ENCODE measurements at places on chromosomes 2 and 18.

DNA sequence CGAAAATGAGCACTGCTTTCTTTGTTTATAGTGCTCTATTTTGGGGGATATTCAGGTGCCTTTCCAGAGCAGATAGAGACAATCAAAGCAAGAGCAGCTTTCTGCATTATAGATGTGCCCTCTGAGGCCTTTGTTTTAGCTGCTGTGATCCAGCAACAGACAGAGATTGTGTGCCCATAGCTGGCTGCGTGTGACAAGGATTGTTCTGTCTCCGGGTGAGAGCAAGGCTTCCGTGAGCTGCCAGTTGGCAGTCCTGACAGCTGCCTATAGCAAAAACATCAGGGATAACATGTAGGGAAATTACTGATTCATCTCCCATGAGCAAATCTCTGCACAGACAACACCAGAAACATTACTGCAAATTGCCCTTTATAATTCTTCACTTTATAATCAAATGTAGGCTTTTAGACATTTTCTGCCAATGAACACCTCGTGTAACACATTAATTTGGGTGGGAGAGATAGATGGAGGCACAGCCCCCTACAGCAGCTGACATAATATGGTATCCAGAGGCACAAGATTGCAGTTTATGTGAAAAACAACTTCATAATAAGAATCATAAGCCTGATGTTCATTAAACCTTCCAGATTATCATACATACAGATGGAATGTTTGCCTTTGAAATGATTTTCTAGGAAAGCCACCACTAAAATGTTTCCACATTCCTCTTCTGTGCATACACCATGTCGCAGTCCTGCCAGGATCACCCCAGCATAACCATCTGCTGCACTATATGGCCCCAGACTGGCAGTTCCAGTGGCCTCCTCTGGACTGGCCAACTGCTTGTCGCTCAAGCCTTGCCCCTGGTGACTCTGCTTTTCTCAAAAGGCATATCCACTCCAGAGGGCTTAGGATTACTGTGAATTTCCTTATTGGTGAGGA is 131.2 kb downstream of the TRIB2 start:
- DNase-seq, result no peak

DNA sequence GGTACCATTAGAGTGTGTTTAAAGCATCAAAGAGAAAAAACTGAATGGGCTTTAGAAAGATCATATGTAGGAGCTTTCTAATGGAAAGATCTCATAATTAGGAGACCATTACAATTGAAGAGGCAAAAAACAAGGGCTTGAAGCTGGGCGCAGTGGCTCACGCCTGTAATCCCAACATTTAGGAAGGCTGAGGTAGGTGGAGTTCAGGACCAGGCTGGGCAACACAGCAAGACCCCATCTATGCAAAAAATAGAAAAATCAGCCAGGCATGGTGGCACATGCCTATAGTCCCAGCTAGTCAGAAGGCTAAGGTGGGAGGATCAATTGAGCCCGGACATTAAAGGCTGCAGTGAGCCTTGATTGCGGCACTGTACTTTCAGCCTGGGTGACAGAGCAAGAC is 59.0 kb downstream of the PIAS2 start:
- DNase-seq, result no peak

- DNase-seq, result no peak
Observed at GRCh38 chr2:15355386-15355785, 205.7 kb downstream of the NBAS start.

DNA sequence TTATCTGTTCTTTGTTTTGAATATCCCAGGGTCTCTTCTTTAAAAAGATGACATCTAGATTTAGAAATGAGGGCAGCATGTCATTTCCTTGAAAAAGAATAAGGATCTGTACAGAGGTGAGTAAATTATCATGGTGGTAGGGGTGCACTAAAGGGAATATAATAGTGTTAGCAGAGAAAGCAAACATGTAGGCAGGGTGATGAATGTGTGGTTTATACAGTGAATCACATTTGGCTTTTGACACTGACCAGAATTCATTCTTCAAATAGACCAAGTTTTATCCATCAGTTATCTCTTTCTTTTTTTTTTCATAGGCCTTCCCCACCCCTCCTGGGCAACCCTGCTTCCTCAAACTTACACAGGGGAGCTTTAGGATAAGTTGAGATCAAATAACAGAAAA is 184.5 kb upstream of the LRP1B start:
- no peak for DNase-seq

GRCh38 chr2:223786236-223786635 is 51.1 kb downstream of the AP1S3 start:
- DNase-seq, result no peak

GRCh38 chr2:200252265-200253067 is 54.0 kb upstream of the SPATS2L start:
- DNase-seq, result no peak

DNA sequence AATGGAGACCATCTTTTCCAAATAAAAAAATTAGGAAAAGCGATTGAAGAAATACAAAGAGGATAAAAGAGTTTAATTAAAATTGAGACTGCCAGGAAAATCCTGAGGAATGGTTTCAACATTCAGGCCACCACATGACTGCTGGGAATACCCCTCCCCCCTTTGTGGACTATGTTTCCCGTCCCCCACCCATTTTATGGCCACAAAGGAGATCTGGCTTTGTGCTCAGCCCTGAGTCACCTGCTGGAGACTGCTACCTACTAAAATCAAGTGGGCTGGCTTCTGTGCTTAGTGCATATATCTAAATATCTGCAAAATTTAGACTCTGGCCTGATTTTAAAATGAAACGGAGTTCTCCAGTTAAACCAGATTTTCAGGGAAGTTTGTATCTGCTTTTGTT is 10.1 kb downstream of the RND3 start:
- DNase-seq, result no peak

DNA sequence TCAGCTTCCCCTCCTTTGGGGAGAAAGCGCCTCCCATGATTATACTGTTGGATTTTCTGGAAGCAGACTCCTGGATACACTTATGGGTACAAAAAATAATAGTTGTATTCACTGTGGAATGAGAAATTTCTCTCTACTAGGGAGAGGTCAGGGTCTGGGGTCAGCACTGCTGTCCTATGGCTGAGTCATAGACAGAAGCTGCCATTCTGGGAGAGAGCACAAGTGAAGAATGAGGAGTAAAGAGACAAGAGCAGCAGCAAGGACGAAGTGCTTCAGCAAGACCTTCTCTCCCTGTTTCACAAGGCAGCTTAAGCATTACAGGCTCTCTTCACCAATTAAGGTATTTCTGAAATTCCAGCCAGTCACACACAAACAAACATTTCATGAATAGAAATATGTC is 10.1 kb upstream of the UNC80 start:
- DNase-seq, result no peak

GRCh38 chr2:232592772-232593395 is 40.5 kb upstream of the EFHD1 start:
- no peak for DNase-seq

DNA sequence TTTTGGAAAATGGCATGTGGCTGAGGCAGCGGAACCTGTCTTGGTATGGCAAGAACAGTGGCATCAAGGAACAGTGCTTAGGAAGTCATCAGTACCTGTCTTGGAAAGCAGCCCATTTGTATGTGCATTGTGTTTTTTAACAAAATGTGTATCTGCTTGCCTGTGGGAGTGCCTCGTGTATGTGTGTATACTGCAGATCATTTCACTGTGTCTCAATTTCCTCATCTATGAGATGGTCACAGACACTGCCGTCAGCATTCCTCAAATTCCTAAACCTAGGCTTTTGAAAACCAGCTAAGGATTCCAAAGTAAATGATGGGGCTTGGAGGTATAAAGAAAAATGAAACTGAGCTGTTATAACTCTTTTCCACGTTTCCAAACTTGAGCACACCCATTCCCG is 441.3 kb downstream of the RND3 start:
- no peak for DNase-seq

DNA sequence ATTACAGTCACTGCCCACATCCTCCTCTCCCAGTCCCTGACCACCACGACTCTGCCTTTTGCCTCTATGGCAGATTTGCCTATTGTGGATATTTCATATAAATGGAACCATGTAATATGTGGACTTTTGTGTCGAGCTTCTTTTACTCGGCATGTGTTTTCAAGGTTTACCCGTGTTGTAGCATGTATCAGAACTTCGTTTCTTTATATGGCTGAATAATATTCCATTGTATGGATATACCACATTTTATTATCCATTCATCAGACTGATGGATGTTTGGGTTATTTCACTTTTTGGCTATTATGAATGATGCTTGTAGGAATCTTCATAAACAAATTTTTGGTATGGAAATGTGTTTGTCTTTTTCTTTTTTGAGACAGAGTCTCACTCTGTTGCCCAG is 24.2 kb upstream of the E2F6 start:
- DNase-seq, result no peak

- DNase-seq, result no peak
Observed at GRCh38 chr2:119369845-119370244, 3.1 kb downstream of the DBI start.

- DNase-seq, result no peak
Observed at GRCh38 chr2:127661949-127662510, 13.3 kb downstream of the LIMS2 start.

DNA sequence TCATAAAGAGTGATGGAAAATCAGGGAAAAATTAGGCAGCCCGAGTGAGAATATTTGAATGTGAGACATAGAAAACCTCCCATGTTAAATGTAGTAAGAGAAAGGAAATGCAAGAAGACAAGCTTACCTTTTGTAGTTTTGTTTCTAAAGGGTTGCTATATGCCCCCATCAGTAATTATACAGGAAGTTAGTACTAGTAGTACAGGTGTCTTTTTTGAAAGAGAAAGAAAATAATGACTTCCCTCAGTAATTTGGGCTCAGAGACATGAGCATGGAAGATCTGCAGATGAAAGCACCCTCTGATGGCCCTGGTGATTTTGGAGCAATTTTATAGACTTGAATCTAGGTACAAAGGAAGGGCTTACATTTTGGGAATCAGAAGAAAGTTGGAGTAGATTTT is 80.8 kb downstream of the RHBDD1 start:
- DNase-seq, result no peak

GRCh38 chr2:30612371-30612770 is 165.3 kb downstream of the LCLAT1 start:
- DNase-seq, result no peak

DNA sequence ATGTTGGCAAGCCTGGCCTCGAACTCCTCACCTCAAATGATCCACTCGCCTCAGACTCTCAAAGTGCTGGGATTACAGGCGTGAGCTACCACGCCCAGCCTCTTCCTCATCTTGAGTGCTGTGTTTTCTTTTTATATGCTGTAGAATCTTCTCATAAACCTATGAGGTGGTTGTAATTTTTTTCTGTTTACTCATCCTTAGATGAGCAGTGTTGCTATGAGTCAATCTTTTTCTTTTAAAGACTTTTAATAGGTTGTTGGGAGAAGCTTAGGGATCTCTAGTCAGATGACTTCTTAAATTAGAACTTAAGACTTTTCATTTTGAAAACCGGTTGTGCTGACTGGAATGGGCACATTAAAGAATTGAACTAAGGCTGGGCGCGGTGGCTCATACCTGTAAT is 8.7 kb upstream of the AAK1 start:
- DNase-seq, result no peak

GRCh38 chr2:38740851-38741731 is 10.1 kb downstream of the SRSF7 start:
- peak; percentile 69 for DNase-seq

- no peak for DNase-seq
Observed at GRCh38 chr2:66512626-66513025, 77.7 kb downstream of the MEIS1 start.

- no peak for DNase-seq
Observed at GRCh38 chr2:19176977-19177376, 181.4 kb downstream of the OSR1 start.

GRCh38 chr2:21438949-21439348 is 315.2 kb downstream of the TDRD15 start:
- no peak for DNase-seq

DNA sequence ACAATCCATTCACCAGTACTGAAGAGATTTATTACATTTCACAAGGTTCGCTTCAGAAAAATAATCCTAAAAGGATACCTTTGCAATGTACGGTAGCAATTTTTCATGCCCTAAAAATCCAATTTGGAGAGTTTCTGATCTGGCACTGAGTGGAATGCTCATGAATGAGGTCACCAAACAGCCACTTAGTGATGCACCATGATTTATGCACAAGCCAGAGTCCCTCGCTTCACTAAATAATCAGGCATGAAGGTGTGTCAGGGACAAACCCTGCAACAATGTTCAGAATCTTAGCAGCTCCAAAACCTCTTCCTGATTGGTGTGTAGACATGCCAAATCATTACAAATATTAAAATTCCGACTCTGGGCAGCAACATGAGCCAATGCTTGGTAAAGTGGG is 221.1 kb downstream of the CNTNAP5 start:
- no peak for DNase-seq

DNA sequence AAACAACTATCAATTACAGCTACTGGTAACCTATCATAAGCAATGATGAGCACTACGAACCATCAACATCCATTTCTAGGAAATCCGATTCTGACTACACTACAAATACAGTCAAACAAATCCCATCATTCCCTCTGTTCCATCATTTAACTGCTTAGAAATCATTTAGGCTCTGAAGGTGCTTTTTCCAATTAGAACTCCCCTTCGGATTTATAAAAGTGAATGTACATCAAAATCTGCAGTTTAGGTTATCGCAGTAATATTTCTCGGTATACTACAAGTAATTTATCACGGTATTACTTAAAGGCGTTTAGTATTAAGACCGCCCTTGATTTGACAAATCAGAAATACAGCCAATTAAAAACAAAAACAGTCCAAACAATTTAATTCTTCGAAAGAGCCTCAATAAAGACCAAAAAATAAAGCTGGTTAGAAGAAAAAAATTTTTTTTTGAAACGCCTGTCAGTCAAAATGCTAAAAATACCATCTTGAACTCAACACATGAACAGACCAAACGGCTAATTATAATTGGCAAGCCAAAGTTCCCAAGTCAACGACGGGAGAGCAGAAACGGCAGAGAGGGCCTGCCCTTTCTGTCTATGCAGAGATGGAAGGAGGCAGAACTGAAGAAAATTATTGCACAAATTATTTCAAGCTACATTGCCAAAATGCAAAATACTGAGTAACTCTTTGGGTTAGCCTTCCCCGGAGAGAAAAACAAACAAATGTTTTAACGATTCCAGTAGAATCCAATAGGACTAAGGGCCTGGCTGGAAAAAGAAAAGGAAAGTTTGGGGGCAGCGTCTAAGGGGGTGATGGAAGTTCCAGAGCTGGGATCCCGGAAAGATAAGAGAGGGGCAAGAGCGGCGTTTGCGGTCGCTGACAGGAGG is 1.2 kb downstream of the VPS54 start:
- DNase-seq, result no peak

DNA sequence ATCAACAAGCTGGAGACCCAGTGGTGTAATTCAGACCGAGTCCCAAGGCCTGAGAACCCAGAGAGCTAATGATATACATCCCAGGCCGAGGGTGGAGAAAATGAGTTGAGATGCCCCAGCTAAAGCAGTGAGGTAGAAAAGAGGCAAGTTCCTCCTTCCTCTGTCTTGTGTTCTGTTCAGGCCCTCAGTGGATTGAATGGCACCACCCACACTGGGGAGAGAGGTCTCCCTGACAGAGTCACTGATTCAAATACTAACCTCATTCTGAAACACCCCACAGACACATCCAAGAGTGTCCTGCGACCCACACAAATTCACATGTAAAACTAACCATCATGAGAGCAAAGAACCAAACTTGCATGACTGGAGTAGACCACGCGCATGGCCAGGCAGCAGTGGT is 215.3 kb downstream of the ANAPC1 start:
- DNase-seq, result no peak
